CD4-positive, alpha-beta T cell treated with Interferon alpha-2 for 1 hour (primary cell): ENCODE measurements at places on chromosomes 2 and 18.
A peak's percentile ranks its signal among the peaks of the same experiment; 100 is the strongest.

- no peak for DNase-seq
Measured at GRCh38 chr2:202050652-202051051, 17.0 kb downstream of the FZD7 start.

DNA sequence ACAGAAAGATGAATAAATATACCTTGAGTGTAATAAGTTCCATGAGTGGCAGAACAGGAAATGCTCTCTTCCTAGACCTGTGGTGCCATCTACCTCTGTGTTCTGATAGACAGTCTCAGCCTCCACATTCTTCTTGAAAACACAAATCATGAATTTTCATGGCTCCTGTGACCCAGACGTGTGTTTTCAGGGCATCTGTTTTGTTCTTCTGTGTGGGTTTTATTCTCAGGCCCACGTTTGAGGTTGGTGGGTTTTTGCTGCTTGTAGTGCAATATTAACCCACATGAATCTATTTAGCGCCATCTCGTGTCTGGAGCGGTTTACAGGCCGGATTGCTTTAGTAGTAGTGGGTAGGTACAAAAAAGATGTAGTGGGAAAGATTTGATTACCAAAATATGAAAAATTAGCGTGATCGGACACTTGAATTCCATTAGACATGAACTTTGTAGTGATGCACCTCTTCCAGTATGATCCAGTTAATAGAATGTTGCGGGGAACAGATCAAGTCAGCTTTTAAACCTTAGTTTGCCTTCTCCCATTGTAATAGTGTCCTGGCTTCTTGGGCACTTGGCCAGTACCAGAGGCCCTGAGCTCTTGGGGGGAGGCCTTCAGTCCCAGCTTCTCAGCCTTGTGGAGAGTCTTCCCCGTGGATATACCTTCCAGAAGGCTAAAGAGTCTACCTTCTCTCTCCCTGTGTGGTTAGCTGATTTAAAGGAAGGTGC lies 256.5 kb downstream of the TPGS2 start:
- DNase-seq, result no peak

GRCh38 chr2:110124038-110124825 lies 8.6 kb upstream of the MALL start:
- DNase-seq, result no peak

GRCh38 chr2:75607988-75608683 lies 38.4 kb upstream of the MRPL19 start:
- DNase-seq, result no peak

- no peak for DNase-seq
Measured at GRCh38 chr2:111662771-111663470, 221.1 kb downstream of the ANAPC1 start.

GRCh38 chr2:128157644-128158043 lies 66.6 kb downstream of the UGGT1 start:
- no peak for DNase-seq

- DNase-seq, result no peak
Measured at GRCh38 chr2:141728142-141728541, 402.7 kb downstream of the LRP1B start.

DNA sequence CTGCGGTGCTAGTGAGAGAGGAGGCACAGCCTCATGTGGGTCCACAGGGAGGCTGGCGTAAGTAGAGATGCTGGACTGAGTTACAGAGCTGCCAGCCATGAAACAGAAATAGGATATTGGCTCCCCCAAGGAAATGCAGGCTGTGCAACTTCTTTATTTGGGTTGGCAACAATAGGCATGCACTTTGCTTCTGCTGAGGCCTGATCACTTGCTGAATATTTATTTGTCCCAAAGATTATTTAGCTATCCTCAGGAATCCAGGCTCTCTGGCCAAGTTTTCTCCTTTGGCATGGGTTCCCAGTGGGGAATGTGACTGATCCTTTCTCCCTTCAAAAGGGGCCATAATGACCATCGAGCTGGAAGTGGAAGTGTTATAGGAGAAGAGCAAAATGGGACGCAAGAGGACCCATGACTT lies 60.0 kb downstream of the MAPK4 start:
- DNase-seq, result no peak

GRCh38 chr2:125745514-125745913 lies 910.4 kb upstream of the GYPC start:
- DNase-seq, result peak; percentile 1

DNA sequence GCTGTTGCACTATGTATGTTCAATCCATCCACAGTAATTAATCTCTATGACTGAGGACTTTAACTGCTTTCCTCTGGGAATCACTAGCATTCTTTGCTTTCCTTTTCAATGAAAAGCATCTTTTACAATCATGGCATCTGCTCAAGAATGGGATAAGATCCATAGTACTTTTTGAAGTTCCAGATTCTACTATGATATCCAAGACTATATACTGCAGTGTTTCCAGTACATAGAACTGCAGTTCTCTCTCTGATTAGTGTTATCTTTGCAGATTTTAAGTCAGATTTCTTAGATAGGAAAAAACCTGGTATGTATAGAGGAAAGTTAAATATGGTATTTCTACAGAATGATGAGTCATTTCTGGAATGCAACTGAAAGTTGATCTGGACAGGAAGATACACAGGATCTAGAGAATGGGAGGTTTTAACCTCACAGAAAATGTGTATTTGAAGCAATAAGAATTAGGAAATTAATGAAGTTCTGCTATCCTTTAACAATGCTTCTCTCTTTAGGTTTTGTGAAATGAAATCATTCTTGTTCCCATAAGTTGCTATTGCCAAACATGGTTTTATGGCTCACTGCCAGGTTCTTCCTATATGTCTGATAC lies 670.7 kb downstream of the ERBB4 start:
- no peak for DNase-seq

- DNase-seq, result no peak
Measured at GRCh38 chr2:207764096-207764630, 5.5 kb downstream of the FZD5 start.

GRCh38 chr18:25080211-25080610 lies 271.8 kb downstream of the ZNF521 start:
- DNase-seq, result no peak

DNA sequence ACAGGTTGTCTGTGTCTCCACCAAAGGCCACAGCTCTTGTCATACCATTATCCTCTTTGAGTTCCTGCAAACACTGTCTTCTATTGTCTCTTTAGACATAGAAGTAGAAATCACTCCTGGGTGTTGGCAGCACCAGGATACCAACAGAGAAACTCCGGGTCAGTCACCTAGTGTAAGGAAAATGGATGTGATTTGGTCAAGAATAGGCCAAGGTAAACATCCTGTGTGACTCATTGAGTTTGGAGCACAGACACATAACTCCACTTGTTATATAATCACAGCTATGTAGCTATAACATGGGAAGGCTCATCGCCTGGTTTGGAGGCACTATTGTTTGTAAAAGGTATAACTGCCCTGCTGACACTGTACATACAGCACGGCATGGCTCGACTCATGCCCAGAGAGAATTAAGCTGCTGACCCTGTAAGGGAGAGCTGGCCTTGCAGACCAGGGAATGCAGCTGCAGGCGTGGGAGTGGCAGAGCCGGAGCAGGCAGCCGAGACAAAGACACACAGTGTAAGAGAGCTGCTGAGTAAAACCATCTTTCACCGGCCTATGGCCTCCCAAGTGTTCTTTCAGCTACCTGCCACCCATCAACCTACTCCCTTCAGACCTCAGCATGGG lies 3.4 kb upstream of the TXNL1 start:
- DNase-seq, result no peak

- DNase-seq, result no peak
Measured at GRCh38 chr2:46252891-46253659, 44.1 kb upstream of the EPAS1 start.

DNA sequence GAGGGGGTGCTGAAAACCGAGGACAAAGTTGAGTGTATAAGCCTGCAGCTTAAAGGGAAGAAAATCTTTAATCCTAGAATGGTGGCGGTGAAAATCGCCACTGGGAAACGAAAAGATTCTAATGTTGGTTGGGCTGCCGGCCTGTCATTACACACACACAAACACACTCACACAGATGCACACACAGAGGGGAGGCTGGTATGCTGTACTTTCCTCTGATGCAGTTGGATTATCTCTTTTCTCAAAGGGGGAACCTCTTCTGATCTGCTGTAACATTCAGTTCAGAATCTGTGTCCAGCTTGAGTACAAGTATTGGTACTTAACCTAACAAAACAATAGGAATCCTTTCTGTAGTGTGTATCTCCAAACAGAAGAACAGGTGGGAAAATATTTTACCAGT lies 39.0 kb downstream of the ANXA4 start:
- no peak for DNase-seq

DNA sequence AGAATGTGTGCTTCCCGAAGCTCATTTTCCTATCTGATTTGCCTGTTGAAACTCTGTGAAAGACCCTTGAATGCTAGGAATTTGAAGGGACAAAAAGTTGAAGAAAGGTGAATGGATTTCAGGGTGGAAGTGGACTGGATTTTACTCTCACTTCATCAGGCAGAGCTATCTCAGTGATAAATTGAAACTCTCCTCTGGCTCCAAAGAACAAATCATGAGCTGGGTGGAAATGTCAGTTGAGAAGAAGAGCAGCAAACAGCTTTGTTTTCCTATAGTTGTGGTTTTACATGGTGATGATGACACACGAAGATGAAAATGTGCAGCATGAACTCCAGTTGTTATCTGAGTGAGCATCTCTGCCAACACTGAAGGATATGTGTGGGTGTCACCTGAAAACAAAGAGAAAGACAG lies 34.4 kb downstream of the CD28 start:
- peak; percentile 80 for DNase-seq

GRCh38 chr2:55875434-55876135 lies 48.0 kb downstream of the EFEMP1 start:
- DNase-seq, result no peak

DNA sequence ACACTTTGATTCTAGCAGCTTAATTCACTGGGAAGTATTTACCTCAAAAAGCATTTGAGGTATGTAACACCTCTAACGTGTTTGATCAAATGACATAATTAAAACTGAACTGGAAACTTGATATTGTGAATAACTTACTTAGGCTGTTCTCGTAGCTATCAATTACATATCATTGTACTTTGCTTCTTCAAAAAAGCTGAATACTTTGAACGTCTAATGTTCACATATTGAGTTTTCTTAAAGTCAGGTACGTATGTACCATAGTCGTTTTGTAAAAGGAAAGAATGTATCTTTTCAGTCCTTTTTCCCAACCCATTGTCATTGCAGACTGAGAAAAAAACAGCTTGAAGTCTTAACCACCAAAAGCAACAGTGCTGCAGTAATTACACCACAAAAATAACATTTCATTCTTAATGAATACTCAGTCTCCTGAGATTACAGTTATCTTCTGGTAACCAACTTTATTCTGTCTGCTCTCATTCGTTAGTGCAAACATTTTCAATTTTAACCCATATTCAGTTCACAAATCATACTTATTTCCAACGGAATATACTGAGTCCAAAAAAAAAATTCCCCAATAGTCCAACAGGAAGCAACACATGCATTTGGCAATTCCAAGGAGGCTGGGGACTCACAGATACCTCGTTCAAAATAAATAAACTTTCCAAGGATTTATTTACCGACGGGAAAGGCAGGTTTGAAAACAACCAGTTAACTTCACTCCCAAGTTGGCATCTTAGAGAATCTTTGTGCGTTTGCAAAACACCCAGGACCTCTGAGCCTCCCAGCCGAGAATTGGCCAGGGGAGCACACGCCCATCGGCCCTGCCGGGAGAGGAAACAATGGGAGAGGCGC lies 1.1 kb downstream of the CHN1 start:
- DNase-seq, result no peak

GRCh38 chr18:77544792-77545191 lies 295.1 kb downstream of the GALR1 start:
- no peak for DNase-seq

DNA sequence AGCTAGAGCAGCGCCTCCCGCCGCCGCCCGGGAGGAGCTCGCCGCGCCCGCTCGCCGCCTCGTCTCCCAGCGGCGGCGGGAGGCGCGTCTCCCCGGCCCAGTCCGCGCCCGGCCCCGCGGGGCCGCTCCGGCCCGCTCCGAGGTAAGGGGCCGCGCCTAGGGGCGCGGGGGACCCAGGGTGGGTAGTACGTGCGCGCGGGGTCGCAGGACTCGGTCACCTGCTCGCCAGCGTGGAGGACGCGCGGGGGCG lies 259 bp downstream of the NPAS2 start:
- DNase-seq, result no peak

DNA sequence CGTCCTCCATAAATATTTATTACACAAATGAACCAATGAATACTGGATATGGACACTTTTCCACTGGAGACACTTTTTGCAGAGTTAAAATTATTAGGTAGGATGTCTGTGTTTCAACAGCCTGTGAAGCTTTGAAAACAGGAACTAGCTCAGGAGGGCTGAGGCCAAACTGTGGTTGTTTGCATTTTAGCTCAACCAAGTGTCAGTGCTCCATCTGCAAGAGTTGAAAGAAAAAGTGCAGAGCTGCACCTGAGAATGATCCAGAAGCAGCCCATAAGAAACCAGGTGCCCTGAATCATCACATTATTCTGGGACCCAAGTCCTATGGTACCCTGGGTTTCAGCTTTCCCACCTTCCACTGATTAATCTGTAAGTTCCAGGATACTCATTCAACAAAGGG lies 180.4 kb downstream of the TRIB2 start:
- DNase-seq, result peak; percentile 10

DNA sequence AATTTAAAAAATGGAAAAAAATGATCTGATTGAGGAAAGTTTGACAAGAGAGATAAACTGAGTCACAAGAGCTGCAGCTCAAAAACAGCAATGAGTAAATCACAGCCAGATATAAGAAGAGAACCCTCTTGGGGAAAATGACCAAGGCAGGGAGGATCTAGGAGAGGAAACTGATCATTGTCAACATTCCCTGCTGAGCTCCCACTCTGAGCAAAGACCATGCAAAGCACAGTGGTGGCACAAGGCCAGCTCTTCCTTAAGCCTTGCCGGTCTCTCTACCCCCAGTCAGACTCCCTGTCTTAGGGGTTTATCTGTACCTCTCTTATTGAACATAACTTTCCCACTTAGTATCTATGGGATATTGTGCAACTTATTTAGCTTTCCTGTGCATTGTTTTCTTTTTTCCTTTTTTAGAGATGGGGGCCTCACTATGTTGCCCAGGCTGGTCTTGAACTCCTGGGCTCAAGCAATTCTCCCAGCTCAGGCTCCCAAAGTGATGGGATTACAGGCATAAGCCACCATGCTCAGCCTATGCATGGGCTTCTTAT lies 54.0 kb upstream of the PPP1CB start:
- DNase-seq, result no peak

GRCh38 chr2:40240070-40240469 lies 211.8 kb downstream of the SLC8A1 start:
- DNase-seq, result no peak

GRCh38 chr18:28485210-28485801 lies 308.4 kb upstream of the CDH2 start:
- DNase-seq, result no peak

- no peak for DNase-seq
Measured at GRCh38 chr2:58072102-58072501, 25.5 kb downstream of the VRK2 start.

- DNase-seq, result no peak
Measured at GRCh38 chr2:38474715-38475566, 97.9 kb upstream of the ATL2 start.

- no peak for DNase-seq
Measured at GRCh38 chr2:38672445-38673391, 6.8 kb downstream of the GALM start.

GRCh38 chr2:73823916-73824523 lies 4.7 kb upstream of the STAMBP start:
- DNase-seq, result peak; percentile 50

GRCh38 chr2:29477186-29477585 lies 362.0 kb downstream of the CLIP4 start:
- no peak for DNase-seq
